ENCODE measurements at places on chromosomes 1 and 21. TPM values are rescaled to one million over a fixed set of nuclear protein-coding genes. Genes with fewer than 3 reads are reported as not detected.

The THAP3 gene
- 16.7 TPM for total RNA-seq

The SLC45A3 gene
- total RNA-seq = 0.34 TPM

The OR1C1 gene
- total RNA-seq = not detected

The RNU1-4 gene
- 1,321 TPM for total RNA-seq

The AMY2B gene
- total RNA-seq = 1.8 TPM

The COL6A1 gene
- 2.8 TPM for total RNA-seq

The GPR25 gene
- not detected for total RNA-seq
